ENCODE measurements at places on chromosomes 6 and 20.
A peak's percentile ranks its signal among the peaks of the same experiment; 100 is the strongest.

DNA sequence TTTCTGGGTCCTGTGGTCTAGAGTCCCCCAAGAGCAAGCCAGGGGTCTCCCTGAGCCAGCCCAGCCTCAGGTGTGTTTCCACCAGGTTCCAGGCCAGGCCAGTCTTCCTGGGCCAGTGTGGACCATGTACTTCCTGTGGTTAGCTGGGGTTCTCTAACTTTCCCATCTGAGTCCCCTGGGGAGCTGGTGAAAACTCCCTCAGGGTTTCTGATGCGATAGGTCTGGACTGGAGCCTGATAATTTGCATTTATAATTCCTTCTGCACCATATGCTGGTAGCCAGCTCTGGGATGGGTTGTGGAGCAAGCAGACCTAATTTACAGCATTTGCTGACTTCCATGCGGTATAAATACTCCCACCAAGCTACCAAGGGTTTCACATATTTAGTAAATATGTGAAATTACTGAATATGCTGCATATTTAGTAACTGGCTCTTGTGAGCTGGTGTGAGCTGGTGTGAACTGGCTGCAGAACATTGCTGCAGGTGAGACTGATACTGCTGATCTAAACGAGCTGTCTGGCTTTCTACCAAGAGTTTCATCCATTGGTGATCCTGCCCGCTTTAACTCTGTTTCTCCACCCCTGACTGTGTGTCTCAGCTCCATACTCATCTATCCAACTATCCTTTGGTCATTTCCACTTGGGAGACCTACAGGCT is 62.6 kb downstream of the RIN2 start:
- DNase-seq = no peak

GRCh38 chr6:104527761-104528415 is 331.8 kb downstream of the HACE1 start:
- DNase-seq = no peak

- DNase-seq = no peak
These were observed 8.4 kb upstream of the EEF1E1 start for GRCh38 chr6:8110725-8111124.

DNA sequence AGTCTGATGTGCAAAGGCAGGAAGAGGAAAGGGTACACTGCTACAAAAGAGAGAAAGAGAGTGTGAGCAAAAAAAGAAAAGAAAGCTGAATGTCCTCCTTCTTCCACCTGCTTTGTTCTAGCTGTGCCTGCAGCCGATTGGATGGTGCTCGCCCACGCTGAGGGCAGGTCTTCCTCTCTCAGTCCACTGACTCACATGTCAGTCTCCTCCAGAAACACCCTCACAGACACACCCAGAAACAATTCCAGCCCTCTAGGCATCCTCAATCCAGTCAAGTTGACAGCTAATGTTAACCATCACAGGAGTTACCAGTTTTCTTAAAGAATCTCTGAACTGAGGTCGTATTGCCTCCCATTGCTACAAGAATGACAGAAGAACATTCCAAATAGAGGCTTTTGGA is 411.9 kb upstream of the SASH1 start:
- DNase-seq = no peak

- DNase-seq = no peak
These were observed 71.5 kb upstream of the COL21A1 start for GRCh38 chr6:56318851-56319250.

GRCh38 chr6:41588111-41588510 is 41.9 kb downstream of the FOXP4 start:
- DNase-seq = no peak

- no peak for DNase-seq
These were observed 56.1 kb downstream of the MEP1A start for GRCh38 chr6:46849361-46849690.

DNA sequence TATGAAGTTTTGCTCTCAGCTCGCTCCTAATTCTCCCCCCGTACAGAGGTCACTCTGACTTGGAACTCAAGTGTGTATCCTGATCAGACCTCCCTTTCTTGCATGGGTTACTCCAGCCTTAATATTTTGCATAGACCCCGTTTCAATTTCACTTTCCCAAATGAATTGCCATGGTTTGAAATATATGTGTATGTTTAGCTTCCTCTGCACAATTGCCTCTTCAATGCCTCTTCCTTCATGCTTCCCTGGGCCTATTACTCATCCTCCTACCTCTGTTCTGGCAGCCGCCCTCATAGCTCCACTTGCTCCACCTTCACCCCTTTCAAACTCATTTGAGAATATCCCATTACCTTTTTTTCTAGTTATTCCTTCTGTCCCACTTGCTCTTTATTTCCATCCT is 90.0 kb upstream of the SAMD5 start:
- no peak for DNase-seq

DNA sequence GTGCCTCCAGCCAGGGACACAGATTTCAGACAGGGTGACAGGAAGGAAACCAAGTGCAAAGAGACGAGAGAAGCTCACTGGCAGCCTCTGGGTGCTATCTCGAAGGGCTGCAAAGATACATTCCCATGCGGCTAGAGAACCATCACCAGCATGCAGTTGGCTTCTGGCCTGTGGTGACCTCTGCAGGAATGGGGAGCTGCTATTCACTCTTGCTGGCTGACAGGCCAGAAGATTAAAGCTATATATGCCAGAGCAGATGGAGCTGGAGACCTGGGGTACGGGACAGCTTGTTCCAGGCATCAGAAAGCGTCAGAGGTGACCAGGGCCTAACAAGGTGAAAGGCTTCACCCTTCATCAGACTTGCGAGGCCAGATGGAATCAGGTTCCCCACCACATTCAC is 20.0 kb downstream of the MAP1LC3A start:
- no peak for DNase-seq

GRCh38 chr20:59603781-59604541 is at the start of gene PHACTR3:
TSS of gene PHACTR3 (plus strand) at chr20:59604540. CDS start at chr20:59605015, 475 bp downstream.
- DNase-seq = no peak

GRCh38 chr6:22078288-22078687 is 218.5 kb downstream of the PRL start:
- no peak for DNase-seq

DNA sequence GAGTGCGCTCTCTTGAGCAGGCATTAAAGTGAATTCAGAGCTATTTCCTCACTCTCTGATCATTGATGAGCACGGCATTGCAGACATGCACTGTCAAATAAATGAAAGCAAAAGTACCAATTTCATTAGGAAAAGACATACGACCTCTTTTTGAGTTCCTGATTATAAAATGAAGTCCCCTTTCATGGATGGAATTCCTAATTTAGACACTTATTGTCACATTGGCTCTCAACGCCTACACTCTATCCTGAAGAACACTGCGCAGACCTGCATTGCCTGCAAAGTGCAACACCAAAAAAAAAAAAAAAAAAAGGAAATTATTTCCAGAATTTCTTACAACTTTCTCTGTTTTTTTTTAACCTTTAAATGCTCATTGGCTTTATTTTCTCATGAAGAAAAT is 1.6 kb downstream of the ADGRB3 start:
- DNase-seq = no peak

DNA sequence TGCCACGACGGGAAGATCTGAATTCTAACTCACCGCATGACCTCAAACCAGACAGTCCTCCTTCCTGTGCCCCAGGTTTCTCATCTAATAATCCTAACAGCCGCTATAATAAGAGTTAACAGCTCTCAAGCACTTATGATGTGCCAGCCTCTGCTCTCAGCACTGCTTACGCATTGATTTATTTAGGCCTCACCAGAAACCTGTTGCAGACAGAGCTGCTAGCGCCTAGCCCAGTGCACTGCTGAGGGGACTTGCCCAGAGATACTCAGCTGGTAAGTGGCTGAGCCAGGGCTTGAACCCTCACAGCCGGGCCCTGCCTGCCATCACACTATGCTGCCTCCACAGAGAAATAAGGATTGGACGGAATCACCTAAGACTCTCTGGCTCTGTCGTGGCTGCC is 37.7 kb downstream of the GRM4 start:
- no peak for DNase-seq

DNA sequence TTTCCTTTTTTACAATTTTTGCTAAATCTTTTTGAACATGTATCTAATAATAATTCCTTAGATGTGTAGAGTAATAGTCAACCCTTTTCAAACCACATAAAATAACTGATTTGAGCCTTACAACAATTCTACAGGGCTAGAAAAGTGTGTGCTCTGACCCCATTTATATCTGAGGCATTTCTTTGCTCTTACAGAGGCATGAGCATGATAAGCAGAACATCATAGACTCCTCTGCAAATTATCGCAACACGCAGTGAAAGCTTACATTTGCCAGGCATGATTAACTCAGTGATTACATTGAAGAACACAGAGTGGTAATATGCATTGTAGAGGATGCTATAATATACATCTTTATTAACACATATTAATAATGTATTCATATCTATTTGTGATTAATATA is 120.4 kb downstream of the SIM1 start:
- DNase-seq = no peak

- DNase-seq = no peak
These were observed 22.9 kb downstream of the FKBP1A start for GRCh38 chr20:1369970-1370369.

DNA sequence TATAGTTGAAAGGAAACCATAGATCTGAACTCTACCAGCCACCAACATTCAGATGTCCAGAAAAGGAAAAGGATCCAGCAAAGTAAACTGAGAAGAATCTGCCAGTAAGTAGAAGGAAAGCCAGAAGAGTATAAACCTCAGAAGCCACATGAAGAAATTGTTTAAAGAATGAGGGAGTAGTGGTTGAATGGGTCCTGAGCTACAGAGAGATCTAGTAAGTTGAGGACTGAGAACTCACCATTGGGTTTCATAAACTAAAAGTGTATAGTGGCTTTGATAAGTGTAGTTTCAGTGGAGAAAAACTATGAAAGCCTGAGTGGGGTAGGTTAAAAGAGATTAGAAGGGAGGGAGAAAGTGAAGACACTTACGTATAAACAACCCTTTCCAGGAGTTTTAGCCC is 32.0 kb upstream of the SUMO4 start:
- no peak for DNase-seq

- no peak for DNase-seq
These were observed 68.1 kb downstream of the HFE start for GRCh38 chr6:26155061-26155930.

GRCh38 chr20:17406051-17406590 is 125.1 kb downstream of the BFSP1 start:
- no peak for DNase-seq

GRCh38 chr6:7249946-7250643 is 62.9 kb downstream of the SSR1 start:
- no peak for DNase-seq

DNA sequence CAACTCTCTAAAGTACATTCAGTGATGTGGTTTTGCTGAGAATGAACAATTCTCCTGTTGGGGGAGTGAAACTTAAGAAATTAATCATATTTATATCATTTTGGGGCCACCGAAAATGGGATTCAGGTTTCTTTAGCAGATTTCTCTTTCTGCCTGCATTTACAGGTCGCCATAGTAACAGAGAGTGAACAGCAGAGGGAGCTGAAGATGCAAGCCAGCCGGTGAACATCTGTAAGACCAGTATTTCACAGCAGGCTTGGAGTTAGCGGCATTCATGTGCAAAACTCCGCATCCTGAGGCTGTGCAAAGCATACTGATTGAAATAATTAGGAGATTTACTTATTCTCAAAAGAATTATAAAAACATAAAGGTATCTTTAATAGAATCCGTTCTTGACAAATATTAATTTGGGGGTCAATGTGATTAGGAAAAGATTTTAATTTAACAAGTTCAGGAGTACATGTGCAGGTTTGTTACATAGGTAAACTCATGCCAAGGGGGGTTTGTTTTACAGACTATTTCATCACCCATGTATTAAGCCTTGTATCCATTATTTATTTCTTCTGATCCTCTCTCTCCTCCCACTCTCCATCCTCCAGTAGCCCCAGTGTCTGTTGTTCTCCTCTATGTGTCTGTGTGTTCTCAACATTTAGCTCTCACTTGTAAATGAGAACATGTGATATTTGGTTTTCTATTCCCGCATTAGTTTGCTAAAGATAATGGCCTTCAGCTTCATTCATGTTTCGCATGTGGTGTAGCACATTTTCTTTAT is 17.8 kb upstream of the HSF2 start:
- DNase-seq = no peak

DNA sequence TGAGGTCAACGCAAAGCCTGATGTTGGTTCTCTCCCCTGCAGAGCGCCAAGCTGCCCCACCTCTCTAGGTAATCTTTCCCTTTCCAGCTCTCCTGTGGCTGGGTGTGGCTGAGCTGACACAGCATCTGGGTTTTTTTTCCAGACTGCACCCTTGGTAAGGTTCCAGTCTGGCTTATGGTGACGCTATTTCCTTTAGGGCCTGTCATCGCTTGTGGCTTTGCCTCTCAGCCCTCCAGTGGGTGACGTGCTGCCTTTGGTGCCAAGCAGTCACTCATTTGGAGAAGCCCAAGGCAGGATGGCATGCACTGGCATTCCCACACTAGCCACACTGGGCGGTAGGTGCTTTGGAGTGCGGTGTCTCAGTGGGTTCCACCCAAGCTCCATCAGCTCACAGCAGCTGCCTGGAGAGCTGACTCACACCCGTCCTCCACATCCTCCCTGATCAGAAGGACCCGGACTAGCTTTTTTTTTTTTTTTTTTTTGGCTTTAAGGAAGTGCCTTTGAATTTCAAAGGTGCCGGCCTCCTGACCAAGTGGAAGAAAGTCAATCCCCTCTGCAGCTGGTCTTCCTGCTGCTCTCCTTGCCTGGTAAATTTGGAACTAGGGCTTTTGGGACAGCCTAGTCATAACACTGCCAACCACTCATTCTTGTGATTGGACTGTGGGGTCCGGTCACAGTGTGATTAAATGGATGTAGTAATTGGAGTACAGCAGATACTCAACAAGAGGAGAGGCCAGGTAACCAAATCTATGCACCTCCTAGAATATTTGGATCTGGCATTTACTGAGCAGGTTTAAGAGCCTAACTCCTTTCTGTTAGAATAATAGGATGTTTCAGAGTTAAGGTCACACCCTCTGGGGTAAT is 153.6 kb downstream of the CD83 start:
- no peak for DNase-seq

GRCh38 chr6:119966484-119966883 is 616.9 kb upstream of the MAN1A1 start:
- no peak for DNase-seq

DNA sequence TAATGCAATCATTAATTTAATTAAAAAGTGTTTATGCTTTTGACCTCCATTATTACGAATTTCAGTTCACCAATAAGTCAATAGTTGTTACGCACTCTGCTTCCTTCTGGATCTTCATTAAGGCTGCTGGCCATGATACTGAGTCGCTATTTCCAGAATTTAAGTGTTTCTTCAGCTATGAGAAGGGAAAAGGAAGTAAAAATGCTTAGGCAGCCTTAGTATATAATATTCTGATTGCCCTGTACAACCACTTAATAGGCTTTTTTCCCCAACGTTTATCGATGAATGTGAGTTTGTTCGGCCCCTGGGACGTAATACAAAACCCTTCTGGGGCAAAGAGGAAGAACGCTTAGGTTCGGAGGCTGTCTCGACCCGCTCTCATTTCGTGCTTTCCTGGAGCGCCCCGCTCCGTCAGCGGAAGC is 644 bp downstream of the OARD1 start:
- peak; percentile 44 for DNase-seq

GRCh38 chr6:88725111-88725975 is 238.1 kb downstream of the RNGTT start:
- no peak for DNase-seq

DNA sequence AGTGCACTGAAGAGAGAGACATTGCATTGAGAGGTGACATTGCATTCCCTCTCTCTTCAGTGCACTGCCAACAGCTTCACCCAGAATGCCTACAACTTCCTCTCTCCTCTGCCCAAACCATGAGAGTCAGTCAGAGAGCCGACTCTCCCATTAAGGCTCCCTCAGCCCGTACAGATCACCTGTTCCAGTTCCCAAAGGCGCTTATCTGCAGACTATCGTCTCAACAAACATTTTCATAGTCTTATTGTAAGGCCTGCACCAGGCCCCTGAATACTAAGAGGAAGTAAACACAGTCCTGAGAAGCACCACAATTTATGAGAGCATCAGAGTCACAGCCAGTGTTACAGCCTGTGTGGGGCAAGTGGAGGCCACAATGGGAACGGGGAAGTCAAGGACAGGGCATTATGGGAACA is 53.7 kb downstream of the GFOD1 start:
- DNase-seq = no peak
